HFF-Myc (cell line): ENCODE measurements at places on chromosomes 12 and 14.

- no peak for DNase-seq
These were observed 7.3 kb downstream of the SPRYD3 start for GRCh38 chr12:53071591-53072551.

DNA sequence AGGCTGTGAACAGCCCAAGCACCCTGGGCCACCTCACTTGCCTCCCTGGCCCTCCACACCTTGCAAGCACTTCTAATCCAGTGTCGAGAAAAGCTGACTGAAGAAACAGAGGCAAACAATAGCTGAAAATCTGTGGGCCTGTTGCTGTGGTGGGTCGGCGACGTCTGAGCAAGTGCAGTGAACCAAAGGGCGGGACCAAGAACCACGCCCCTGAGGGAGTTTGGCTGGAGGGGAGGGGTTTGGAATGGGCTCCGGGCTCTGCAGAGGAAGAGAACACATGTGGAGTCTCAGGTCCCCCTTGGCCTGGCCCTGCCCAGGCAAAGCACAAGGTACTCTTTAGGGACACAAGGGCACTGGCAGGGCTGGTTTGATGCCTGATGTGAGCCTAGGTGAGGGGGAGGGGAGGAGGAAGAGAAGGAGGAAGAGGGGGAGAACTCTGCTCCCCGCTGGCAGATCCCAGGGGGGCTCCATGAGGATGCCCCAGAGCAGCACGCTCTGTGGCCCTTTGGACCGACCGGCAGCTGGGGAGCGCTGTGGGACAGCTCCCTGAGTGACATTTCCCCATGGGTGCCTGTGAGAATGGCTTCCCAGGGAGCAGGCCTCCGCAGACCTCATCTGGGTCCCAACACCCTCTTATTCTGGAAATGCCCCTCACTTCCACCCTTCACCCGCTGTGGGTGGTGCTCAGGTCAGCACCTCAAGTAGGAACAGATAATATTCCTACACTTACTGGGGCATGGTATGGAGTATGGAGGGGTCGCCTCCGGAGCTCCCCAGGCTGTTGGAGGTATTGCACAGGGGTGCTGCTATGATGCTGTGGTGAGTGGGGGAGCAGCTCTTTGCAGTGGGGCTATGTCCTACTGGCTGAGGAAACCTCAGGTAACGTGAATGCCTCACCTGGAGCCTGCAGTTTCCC, 85.5 kb downstream of the CPSF2 start:
- no peak for DNase-seq

DNA sequence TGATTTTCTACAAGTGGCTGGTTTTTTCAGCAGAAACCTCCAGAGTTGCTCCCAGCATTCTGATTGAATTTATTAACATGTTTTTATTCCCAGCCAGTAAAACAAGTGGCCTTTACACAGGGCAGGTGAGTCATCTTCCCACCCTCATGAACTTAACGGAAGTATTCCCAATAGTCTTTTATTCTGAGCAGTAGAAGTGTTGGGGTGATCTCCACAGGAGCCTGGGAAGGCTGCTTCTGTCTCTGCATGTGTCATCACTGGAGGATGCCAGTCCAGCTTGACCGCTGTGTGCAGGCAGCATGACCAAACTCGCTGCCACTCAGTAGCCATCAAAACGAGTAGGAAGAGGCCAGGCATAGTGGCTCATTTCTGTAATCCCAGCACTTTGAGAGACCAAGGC, 13.4 kb upstream of the DNAH10 start:
- DNase-seq, result no peak

GRCh38 chr14:42323426-42323825, 716.8 kb downstream of the LRFN5 start:
- DNase-seq, result no peak
